ENCODE measurements at places on chromosomes 11 and 22.

GRCh38 chr11:33040862-33041453 lies 1.6 kb downstream of the TCP11L1 start:
- DNase-seq = no peak

GRCh38 chr11:65274735-65275682 lies 13.2 kb downstream of the POLA2 start:
- peak; percentile 93 for DNase-seq

DNA sequence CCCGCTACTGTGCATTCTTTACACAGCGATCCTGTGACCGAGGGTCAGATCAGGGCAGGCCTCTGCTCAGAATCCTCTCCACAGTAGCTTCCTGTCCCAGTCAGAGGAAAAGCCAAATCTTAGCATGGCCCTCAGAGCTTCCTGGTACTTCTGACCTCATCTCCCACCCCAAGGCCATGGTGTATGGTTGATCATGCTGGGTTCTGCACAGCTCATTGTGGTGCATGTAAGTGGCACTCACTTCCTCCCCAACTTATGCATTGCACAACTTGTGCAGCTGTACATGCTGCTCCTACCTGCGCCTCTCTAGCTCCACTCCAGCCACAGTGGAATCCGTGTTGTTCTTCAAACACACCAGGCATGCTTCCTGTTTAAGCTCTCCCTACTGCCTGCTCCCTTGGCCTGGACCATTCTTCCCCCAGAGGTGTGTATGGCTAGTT lies 20.3 kb downstream of the BMAL1 start:
- DNase-seq = no peak

GRCh38 chr11:58829786-58830185 lies 14.7 kb downstream of the GLYATL2 start:
- DNase-seq = no peak

GRCh38 chr11:45590743-45591142 lies 74.7 kb downstream of the CHST1 start:
- no peak for DNase-seq

DNA sequence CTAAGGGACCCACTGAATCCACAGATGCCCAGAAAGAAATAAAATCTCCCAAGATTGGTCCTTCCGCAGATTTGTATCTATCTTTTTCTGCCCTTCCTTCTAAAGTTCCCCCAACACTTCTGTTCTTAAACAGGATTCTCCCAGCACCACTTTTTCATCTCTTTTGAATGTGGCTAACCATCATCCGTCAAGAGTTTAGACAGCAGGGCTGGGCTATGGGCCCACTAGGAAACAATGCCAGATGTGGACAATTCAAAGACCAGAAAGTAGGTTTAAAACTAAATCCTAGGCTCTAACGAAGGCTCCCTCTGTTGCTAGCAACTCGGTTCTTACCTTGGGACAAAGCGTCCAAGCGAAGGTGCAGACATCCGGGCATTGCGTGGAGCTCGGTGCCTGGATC lies 100.0 kb downstream of the AMBRA1 start:
- DNase-seq = peak; percentile 24

DNA sequence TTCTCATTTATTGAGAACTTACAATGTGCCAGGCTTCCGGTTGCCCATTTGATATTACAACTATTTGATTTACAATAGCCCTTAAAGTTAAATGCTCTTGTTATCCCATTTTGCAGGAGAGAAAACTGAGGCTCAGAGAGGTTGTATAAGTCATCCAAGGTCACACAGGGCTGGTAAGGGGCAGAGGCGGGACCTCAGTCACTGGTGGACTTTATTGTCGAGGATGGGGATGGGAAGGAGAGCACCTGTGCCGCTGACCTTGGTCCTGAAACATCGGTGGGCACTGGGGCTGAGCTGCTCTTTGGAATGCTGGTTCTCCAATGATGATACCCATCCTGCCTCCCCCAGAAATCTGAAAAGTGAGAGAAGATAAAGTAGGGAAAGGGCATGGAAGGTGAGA lies 265.4 kb downstream of the MIAT start:
- no peak for DNase-seq

DNA sequence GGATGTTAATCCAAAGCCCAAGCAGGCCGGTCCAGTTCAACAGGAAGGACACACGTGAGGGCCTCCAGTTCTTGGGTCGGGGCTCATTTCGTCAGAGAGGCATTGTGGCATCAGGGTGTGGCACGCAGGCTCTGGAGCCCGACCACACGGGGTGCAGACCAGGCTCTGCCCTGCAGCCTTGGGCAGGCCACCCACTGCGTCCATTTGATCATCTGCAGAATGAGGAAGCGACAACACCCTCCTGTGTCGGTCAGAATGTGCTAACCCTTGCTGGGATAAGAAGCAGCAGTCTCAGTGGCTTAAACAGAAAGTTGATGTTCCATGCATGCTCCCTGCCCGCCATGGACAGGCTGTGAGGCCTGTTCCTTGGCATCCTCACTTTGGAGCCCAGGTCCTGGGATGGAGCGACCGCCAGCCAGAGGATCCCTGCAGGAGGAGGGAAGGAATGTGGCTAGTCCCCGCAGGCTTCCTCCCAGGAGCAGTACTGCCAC lies 10.8 kb downstream of the RIBC2 start:
- DNase-seq = no peak

DNA sequence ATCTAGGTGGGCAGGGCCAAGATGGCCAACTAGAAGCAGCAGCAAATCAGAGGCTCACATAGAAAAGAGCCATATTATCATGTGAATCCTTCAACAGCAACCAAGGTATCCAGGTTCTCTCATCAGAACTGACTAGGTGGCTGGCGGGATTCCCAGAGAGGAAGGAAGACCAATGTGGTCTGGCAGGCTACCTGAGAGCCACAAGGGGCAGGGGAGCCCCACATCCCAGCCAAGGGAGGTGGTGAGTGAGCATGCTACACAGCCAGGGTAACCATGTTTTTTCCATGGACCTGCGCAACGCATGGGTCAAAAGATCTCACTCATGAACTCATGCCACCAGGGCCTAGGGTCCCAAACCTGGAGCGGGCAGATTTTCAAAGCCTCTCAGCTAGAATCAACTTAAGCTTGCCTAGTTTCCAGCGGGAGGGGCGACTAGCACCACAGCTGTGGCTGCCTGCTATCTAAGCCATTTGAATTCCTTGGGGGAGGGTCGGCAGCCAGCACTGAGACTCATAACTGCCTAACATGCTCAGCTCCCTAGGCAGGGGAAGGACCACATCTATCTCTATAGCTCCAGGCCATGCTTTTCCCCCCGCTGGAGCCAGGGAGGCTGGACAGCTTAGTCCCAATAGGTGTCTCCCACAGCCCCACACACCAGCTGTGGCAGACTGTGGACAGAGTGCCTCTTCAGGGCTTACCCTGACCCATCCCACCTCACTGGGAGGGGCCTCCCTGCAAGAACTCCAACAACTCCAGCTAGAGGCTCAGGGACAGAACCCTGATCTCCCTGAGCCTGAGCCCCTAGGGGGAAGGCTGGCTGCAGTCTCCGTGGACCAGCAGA lies 28.7 kb upstream of the CASP12 start:
- DNase-seq = no peak

DNA sequence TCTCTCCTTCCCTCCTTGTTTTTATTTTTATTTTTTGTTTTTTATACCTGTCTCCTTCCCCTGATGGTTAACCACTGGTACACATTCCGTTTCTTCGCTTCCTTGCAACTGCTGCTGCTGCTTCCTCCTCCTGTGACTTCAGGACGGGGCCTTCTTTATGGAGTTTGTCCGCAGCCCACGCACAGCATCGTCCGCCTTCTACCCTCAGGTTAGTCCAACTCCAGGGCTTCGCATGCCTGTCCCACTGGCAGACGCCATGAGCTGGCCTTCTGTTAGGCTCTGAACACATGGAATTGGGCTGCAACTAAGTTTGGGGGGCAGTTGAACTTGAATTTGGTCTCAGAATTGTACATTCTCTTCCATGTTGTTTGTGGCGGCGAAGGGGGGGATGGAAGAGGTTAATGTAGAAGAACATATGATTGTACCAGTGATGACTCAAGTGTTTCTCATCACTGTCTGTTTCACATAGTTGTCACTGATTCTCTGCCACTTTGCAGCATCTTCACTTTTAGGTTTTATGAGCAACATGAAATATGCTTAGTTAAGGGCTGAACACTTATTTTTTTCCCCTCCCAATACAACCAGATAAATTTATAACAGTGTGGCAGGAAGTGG lies 83.0 kb upstream of the YWHAH start:
- DNase-seq = no peak

DNA sequence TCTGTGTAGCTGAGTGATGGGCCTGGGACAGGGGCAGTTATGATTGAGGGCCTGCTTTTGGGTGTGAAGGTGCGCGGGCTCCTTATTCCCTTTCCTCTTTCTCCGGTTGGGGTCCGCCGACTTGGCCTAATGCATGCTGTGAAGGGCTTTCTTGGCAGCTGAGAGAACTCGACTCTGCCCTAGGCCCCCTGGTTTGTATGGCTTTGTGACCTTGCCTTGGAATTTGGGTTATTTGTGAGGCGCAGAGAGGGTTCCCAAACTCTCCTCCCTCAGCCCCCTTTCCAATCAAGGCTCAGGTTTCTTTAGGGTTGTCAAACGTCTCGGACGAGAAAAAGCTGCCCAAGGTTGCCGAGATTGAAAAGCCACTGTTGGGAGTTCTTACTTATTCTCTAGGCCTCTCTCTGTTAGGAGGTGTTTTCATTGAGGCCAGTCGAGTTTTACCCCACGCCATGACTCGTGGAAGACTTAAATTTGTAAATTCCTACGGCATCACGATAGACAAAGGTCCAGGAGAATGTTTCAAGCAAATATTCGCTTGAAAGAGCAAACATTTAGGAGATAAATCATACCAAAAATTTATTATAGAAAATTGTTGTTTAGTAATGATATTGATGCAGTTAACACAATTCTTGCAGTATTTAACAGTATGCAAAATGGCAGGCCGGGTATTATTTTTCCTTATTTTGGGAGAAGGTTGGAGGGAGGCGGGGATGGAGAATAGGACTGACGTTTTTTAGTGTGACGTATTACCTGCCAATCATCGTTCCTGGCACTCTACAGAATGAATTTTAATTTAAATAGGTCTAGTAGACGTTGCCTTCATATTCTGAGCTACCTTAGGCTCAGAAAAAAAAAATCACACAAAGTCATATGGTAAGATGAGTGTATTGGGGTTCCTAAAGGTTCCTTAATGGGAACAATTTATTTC lies 689 bp downstream of the PDHX start:
- DNase-seq = no peak

DNA sequence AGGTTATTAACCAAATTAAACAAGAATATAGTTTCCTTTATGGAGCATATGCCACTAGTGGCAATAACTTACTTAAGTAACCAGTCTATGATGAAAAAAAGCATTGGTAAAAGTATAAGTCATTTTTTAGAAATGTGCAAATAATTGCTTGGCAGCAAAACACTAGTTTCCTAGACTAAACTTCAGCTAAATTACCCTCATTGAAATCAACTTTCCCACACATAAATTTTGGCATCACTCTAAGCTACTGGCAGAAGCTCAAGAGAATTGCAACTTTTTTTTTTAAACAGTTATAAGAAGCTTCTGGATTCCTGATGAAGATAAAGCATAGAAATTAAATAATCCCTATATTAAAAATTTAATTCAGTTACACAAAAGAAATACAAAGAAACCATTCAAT lies 12.5 kb downstream of the CCDC34 start:
- no peak for DNase-seq

- no peak for DNase-seq
Observed at GRCh38 chr11:46363455-46364005, 16.3 kb downstream of the DGKZ start.

DNA sequence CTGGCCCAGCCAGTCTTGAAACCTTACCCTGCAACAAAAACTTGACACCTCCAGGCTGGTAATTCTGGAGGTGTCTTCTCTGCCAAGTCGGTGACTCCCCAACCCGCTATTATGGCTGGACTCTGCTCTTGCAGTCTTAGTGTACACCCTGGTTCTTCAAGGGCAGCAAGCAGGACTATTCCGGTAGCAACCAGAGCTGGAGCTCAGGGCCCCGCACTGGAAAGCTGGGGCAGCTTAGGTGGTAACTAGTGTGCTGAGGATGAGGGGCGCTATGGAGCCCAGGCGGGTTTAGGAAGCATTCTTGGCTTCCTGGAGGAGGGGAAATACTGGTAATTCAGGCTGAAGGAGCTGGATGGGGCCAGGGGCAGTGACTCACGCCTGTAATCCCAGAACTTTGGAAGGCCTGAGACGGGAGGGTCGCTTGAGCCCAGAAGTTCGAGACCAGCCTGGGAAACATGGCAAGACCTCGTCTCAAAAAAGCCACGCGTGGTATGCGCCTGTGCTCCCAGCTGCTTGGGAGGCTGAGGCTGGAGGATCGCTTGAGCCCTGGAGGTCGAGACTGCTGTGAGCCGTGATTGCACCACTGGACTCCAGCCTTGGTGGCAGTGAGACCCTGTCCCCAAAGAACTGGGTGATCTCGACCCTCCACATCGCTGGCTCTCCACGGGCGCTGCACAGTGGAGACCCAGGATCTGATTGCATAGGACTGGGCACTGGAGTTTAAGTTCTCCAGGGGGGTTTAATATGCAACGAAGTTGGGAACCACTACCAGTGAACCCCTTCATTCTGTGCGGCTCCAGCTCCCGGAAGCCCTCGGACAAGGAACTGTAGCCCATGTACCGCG lies 10.6 kb upstream of the AIFM3 start:
- DNase-seq = no peak

- DNase-seq = no peak
Observed at GRCh38 chr11:16047073-16047472, 309.3 kb downstream of the SOX6 start.

Measured in uterus (tissue), 4 donors.